Left lung (tissue), 14 donors: ENCODE measurements at places on chromosomes 12 and 14. TPM values are rescaled to one million over a fixed set of nuclear protein-coding genes. Genes with fewer than 3 reads are reported as not detected.

Gene MYO1H
- total RNA-seq, result 0.31 TPM

Gene NDUFA12
- total RNA-seq, result 87.0 TPM

Gene GPD1
- 8.5 TPM for total RNA-seq

Gene CYP46A1
- 1.5 TPM for total RNA-seq

Gene TSPAN19
- total RNA-seq, result not detected

Gene GLIPR1L2
- 1.2 TPM for total RNA-seq

Gene DUSP16
- 31.7 TPM for total RNA-seq

Gene CFAP73
- total RNA-seq, result 4.3 TPM

Gene LRRC74A
- not detected for total RNA-seq

Gene SLC17A8
- 0.61 TPM for total RNA-seq

Gene CACNB3
- 42.5 TPM for total RNA-seq

Gene ANO4
- total RNA-seq, result 2.0 TPM

Gene PSEN1
- 67.5 TPM for total RNA-seq

Gene KRT81
- not detected for total RNA-seq

Gene PROX2
- 0.08 TPM for total RNA-seq

Gene AICDA
- 0.24 TPM for total RNA-seq

Gene SDR9C7
- total RNA-seq, result not detected

Gene TMEM52B
- 2.0 TPM for total RNA-seq

Gene APOF
- not detected for total RNA-seq

Gene TAS2R42
- total RNA-seq, result not detected

Gene SLC25A47
- not detected for total RNA-seq

Gene CIROP
- not detected for total RNA-seq

Gene TTC6
- total RNA-seq, result 3.2 TPM

Gene CHGA
- 0.12 TPM for total RNA-seq

Gene TBX3
- 48.1 TPM for total RNA-seq

Gene NRIP2
- total RNA-seq, result 0.96 TPM

Gene TTLL5
- total RNA-seq, result 33.7 TPM

Gene CLEC6A
- 0.42 TPM for total RNA-seq

Gene LRRK2
- 515 TPM for total RNA-seq

Gene RPS6KL1
- 5.6 TPM for total RNA-seq

Gene ASIC1
- 2.9 TPM for total RNA-seq

Gene KRT75
- not detected for total RNA-seq

Gene PRH2
- not detected for total RNA-seq

Gene A2M
- 2,660 TPM for total RNA-seq

Gene KRT73
- not detected for total RNA-seq

Gene PLCZ1
- not detected for total RNA-seq

Gene SLC10A1
- not detected for total RNA-seq

Gene BBOF1
- total RNA-seq, result 5.1 TPM

Gene KRT79
- 0.32 TPM for total RNA-seq

Gene PLD4
- total RNA-seq, result 0.76 TPM

Gene SERPINA10
- not detected for total RNA-seq

Gene SCYL2
- total RNA-seq, result 49.0 TPM

Gene VDR
- 29.7 TPM for total RNA-seq

Gene ACSS3
- 42.7 TPM for total RNA-seq

Gene ALDH1L2
- total RNA-seq, result 29.3 TPM

Gene LRFN5
- 2.3 TPM for total RNA-seq

Gene ITGB7
- total RNA-seq, result 10.9 TPM

Gene COL2A1
- not detected for total RNA-seq

Gene FSCB
- total RNA-seq, result not detected

Gene FOXA1
- total RNA-seq, result 30.2 TPM

Gene LBHD2
- total RNA-seq, result not detected

Gene ATP2A2
- total RNA-seq, result 258 TPM

Gene BIN2
- 46.0 TPM for total RNA-seq

Gene PTPRR
- total RNA-seq, result 0.68 TPM

Gene LMNTD1
- 1.7 TPM for total RNA-seq

Gene BICDL1
- 10.7 TPM for total RNA-seq
